Esophagus squamous epithelium (tissue), 5 donors: ENCODE measurements at places on chromosomes 12 and 14.

GRCh38 chr14:80390906-80391305 is 179.6 kb upstream of the DIO2 start:
- DNase-seq = no peak
- H3K4me1 ChIP-seq = no peaks in the 10 kb centered on the region
- no peaks in the 10 kb centered on the region for H3K27me3 ChIP-seq
- H3K4me3 ChIP-seq = no peak overlapping the region
- H3K27ac ChIP-seq = no peak overlapping the region

DNA sequence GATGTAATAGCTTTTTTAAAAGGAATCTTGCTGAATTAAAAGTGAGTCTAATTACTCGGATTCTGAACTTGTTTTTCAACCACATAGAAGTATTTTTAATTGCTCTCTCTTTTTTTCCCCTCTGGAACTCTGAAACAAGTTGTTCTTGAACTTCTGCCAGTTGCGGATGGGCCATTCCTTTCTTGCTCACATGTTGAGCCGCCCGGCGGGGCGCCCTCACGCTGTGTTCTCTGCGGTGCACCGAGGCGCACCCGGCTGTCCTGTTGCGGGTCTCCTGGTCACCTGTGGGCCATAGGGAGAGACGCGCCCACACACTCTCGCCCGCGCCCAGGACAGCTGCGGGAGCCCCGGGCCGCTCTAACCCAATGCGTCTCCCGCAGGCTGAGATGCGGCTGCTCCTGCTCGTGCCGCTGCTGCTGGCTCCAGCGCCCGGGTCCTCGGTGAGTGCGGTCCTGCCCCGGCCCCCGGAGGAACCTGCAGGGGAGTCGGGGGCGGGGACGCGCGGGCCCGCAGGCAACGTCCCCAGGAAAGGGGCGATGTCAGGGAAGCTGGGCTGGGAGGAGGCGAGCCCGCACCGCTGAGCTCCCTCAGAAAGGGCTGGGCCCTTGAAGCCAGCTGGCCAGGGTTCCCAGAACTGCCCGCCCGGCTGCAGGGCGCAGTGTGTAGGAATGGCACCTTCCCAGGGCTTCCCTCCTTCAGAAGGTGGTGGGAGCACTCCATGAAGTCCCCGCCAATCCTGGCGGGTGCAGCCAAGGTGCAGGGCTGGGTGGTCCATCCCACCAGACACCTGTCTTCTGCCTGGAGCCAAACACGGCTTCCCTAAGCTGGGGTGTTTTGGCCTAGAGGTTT is 2.3 kb downstream of the PAPLN start:
- H3K27ac ChIP-seq = peak overlapping the region; percentile 36
- peak overlapping the region; percentile 43 for H3K4me3 ChIP-seq
- H3K36me3 ChIP-seq = no peaks in the 10 kb centered on the region
- peaks cover 53% of the 10 kb centered on the region for H3K4me1 ChIP-seq
- DNase-seq = no peak

- H3K36me3 ChIP-seq = peaks cover 14% of the 10 kb centered on the region
- DNase-seq = no peak
- H3K4me3 ChIP-seq = no peak overlapping the region
- no peak overlapping the region for H3K27ac ChIP-seq
Observed at GRCh38 chr12:109961612-109962011, 34.6 kb downstream of the GIT2 start.

DNA sequence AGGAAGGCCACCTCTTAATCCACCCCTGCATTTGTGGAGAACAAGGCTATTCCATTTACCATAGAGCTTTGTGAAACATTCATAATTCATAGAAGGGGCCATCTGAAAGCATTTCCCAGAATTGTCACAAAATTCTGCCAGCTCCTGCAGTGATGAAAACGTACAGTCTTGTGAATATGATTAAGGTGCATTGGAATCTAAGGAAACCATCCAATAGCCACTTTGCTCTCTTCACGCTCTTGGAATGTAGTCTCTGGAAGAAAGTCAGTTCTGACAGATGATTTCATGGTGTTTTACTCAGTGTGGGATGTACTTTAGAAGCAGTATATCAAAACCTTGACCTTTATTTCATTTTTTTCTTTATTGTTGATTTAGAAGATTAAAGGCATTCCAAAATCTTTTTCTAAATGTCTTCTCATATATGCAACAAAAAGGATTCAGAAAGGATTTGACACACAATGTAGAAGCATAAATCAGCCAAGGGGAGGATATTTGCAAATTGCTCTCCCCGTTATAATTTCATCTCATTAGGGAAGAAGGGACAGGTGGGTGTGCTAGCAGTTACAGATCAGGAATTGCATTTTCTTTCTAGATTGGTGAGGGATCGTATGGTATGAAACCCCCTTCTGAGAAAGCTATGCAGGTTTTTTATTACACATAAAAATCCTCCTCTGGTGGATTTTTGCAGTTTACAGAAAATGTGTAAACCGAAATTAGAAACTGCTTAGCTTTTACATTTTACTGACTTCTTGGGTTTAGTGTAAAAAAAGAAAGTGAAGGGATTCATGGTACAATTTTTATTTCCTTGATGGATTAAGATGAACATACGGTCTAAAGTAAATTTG is 390.2 kb downstream of the LRIG3 start:
- H3K27ac ChIP-seq = no peak overlapping the region
- H3K27me3 ChIP-seq = no peaks in the 10 kb centered on the region
- DNase-seq = no peak
- H3K4me3 ChIP-seq = no peak overlapping the region
- no peaks in the 10 kb centered on the region for H3K4me1 ChIP-seq

- no peaks in the 10 kb centered on the region for H3K27me3 ChIP-seq
- H3K27ac ChIP-seq = peak overlapping the region; percentile 47
- H3K36me3 ChIP-seq = peaks cover 4% of the 10 kb centered on the region
Observed at GRCh38 chr14:91149462-91149861, 35.6 kb downstream of the DGLUCY start.

DNA sequence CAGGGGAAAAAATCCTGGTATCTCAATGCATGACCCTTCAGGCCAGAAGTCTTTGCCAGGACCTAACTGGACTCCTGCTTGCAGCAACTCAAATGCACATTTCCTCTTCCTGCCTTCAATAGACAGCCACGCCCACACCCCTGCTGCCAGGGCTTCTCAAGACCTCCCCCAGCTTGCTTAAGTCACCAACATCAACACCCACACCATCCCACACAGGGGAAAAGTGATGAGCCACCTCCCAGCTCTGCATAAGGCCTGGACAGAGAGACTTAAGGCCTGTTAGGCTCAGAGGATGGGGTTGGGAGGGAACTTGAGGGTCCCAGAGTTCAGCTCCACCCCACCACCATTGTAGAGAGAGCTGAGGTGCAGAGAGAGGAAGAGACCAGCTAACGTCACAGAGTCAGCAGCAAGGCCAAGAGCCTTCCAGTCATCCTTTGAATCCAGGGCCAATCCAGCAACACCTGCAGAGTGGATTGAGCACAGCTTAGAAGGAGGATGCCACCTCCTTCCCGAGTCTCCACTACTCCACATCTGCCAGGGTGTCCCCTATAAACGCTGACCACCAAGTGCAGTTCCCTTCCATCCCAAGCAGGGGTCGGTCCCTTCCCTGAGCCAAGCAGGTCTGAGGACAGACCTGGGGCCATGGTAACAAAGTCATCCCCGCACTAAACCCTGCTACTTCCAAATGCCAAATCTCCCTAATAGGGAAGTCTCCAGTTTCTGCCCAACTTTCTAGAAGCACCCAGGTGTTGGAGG is 50.0 kb downstream of the KDM2B start:
- H3K27me3 ChIP-seq = no peaks in the 10 kb centered on the region
- H3K4me3 ChIP-seq = no peak overlapping the region
- peak overlapping the region; percentile 73 for H3K27ac ChIP-seq
- peak; percentile 24 for DNase-seq
- H3K4me1 ChIP-seq = peaks cover 12% of the 10 kb centered on the region
- peaks cover 20% of the 10 kb centered on the region for H3K36me3 ChIP-seq

- DNase-seq = no peak
- no peaks in the 10 kb centered on the region for H3K27me3 ChIP-seq
- H3K27ac ChIP-seq = no peak overlapping the region
Observed at GRCh38 chr12:57832966-57833365, 13.6 kb downstream of the CTDSP2 start.

- H3K4me3 ChIP-seq = peak overlapping the region; percentile 99
- DNase-seq = no peak
- H3K27ac ChIP-seq = peak overlapping the region; percentile 99
- H3K27me3 ChIP-seq = no peaks in the 10 kb centered on the region
- H3K36me3 ChIP-seq = no peaks in the 10 kb centered on the region
Observed at GRCh38 chr12:96401076-96401871, 1.0 kb upstream of the CDK17 start.

- H3K36me3 ChIP-seq = no peaks in the 10 kb centered on the region
- H3K4me3 ChIP-seq = no peak overlapping the region
- DNase-seq = no peak
- H3K27ac ChIP-seq = no peak overlapping the region
- H3K4me1 ChIP-seq = no peaks in the 10 kb centered on the region
Observed at GRCh38 chr12:54227376-54227775, 38.6 kb upstream of the SMUG1 start.

DNA sequence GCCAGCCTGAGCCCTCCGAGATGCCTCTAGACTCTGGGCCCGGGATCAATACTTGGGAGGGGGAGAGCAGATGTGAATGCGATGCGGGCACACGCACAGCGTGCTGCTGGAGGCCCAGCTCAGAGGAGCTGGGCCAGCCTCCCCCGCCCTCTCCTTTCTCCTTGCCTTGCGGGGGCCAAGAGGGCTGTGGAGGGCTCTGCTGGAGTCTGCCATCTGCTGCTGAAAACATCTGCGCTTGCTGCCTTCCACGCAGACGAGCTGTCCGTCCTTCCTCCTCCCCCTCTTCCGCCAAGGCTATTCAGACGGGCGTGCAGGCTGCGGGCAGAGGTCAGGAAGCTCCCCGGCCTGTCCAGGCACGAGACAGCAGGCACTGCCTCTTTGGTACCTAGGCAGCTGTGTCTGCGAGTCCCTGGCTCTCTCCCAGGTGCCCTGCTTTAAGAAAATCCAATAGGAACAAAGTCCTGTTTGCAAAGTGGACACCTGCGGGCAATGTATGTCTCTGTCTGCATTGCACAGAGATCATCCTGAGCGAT is 75.2 kb downstream of the SPRING1 start:
- DNase-seq = no peak
- H3K4me1 ChIP-seq = peaks cover 9% of the 10 kb centered on the region
- no peaks in the 10 kb centered on the region for H3K36me3 ChIP-seq
- H3K27ac ChIP-seq = no peak overlapping the region
